ENCODE measurements at places on chromosomes 4 and X. TPM values are rescaled to one million over a fixed set of nuclear protein-coding genes. Genes with fewer than 3 reads are reported as not detected.

UGT2B17 gene
- total RNA-seq: not detected

- no peaks in the 10 kb centered on the region for H3K27me3 ChIP-seq
- no peaks in the 10 kb centered on the region for H3K4me1 ChIP-seq
- no peak for DNase-seq
Measured at GRCh38 chr4:92599044-92599443, 295.3 kb downstream of the GRID2 start.

DNA sequence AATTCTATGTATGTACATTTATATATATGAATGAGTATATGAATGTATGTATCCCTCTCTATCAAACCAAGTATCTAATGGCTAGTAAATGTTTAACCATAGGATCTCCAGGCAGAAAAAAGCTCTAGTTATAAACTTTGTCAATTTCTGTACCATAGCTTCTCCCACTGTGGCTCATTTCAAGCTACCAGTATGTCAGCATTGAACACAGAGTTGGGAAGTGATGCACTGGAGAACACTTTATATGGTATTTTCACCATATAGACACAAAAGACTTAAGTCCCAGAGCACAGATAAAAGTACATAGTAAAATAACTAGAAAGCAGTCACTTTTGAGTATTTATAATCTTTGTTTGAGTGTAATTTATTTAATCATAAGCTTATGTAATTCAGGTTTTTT lies 53.9 kb upstream of the ATP8A1 start:
- no peak overlapping the region for H3K4me3 ChIP-seq
- no peaks in the 10 kb centered on the region for H3K4me1 ChIP-seq
- DNase-seq: no peak
- H3K27ac ChIP-seq: no peak overlapping the region
- no peaks in the 10 kb centered on the region for H3K27me3 ChIP-seq

GRCh38 chr4:47705326-47705981 lies 132.4 kb downstream of the CORIN start:
- H3K27ac ChIP-seq: no peak overlapping the region
- no peak for DNase-seq
- H3K4me1 ChIP-seq: no peaks in the 10 kb centered on the region
- no peak overlapping the region for H3K4me3 ChIP-seq

DNA sequence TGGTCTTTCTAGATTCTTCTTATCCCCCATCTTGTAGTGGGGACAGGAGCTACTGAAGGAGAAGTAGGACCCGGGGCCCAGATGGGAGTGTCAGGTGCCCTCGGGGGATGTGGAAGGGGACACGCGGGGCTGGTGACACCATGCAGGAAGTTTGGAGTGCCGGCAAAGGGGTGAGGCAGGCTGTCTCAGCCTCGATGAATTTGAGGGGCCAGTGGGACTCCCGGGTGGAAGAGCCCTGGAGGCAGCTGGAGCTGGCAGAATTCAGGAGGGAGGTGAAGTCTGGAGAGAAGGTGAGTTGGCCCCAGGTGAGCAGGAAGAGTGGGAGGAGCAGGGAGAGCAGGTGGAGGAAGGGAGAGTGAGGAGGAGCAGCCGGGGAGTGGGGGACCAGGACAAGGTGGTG lies 101.7 kb downstream of the CPZ start:
- DNase-seq: no peak
- H3K4me3 ChIP-seq: no peak overlapping the region
- no peaks in the 10 kb centered on the region for H3K36me3 ChIP-seq
- no peaks in the 10 kb centered on the region for H3K4me1 ChIP-seq
- H3K27me3 ChIP-seq: no peaks in the 10 kb centered on the region

GRCh38 chr4:147620315-147620714 lies 3.1 kb downstream of the TMEM184C start:
- no peaks in the 10 kb centered on the region for H3K27me3 ChIP-seq
- peaks cover 47% of the 10 kb centered on the region for H3K36me3 ChIP-seq
- no peak overlapping the region for H3K4me3 ChIP-seq
- no peak overlapping the region for H3K27ac ChIP-seq
- peaks cover 27% of the 10 kb centered on the region for H3K4me1 ChIP-seq
- no peak for DNase-seq

GRCh38 chrX:122910697-122911096 lies 273.4 kb upstream of the GRIA3 start:
- no peak overlapping the region for H3K27ac ChIP-seq
- no peak for DNase-seq
- no peaks in the 10 kb centered on the region for H3K27me3 ChIP-seq
- H3K36me3 ChIP-seq: no peaks in the 10 kb centered on the region

SRD5A3 gene
- 4.0 TPM for total RNA-seq

DNA sequence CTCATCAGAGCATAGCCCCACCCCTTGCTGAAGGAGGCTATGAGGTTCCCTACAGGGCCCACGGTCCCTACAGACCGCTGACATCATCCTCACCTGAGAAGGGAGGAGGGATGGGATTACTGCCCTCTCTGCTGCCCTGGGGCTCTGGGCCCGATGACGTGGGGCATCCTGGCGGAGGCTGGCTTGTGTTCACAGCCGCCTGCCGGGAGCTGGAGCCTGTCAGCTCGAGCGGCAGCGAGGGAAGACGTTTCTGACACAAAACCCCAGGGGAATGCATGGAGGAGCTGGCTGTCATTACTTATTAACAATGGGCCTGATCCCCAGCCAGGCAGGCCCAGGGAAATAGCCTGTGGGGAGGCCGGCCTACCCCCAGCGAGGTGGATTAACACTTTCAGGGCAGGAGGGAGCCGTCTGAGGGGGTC lies 106.6 kb upstream of the ATP6AP2 start:
- no peak for DNase-seq
- H3K27me3 ChIP-seq: no peaks in the 10 kb centered on the region
- H3K4me1 ChIP-seq: no peaks in the 10 kb centered on the region
- no peak overlapping the region for H3K27ac ChIP-seq

DNA sequence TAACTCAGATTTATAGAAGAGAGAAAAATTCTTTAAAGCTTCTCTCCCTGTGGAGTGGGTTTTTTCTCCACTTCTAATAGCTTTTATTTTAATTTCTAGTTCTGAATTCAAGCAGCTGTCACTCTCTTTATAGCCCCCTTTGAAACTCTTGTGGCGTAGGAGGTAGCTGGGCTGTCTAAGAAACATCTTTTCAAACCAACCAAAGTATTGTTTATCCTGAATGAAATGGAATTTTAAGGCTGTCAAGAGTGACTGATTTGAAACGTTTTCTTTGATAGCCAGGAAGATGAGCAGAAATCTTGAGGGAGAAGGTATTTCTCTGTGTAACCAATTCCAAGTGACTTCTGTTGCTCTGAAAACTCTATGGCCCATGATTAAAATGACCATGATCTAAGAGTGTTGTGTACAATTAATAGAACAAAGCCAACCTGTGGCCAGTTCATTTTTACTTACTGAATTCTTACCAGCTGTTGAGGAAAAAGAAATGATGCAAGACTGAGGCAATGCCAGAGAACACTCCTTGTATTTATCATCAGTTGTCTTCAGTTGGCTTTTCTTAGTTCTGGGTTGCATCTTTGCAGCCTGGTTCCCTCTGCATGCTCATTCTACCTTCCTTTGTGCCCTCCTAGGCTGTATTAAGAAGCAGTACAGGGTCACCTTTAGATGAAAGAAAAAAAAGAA lies 298.4 kb downstream of the ARHGAP10 start:
- no peak overlapping the region for H3K4me3 ChIP-seq
- no peaks in the 10 kb centered on the region for H3K36me3 ChIP-seq
- no peak for DNase-seq
- peak overlapping the region; percentile 50 for H3K27ac ChIP-seq

- peak; percentile 46 for DNase-seq
- no peak overlapping the region for H3K27ac ChIP-seq
- H3K27me3 ChIP-seq: no peaks in the 10 kb centered on the region
Measured at GRCh38 chr4:174474457-174475075, 47.7 kb downstream of the HPGD start.

DNA sequence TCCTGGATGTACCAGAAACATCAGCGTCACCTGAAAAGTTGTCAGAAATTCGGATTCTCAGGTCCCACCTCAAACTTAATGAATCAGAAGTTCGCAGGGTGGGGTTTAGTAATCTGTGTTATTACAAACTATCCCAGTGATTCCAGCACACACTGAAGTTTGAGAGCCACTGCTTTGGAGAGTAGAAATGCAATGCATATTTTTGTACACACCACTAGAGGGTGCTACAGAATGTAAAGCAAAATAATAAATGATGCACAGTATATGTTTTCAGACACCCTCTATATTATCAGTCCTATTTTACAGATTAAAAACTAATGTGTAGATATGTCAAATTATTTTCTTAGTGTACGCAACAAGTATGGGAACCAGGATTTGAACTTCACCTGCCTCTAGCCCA lies 2.4 kb upstream of the MORF4L2 start:
- DNase-seq: no peak
- no peak overlapping the region for H3K27ac ChIP-seq
- H3K4me1 ChIP-seq: peaks cover 5% of the 10 kb centered on the region

DNA sequence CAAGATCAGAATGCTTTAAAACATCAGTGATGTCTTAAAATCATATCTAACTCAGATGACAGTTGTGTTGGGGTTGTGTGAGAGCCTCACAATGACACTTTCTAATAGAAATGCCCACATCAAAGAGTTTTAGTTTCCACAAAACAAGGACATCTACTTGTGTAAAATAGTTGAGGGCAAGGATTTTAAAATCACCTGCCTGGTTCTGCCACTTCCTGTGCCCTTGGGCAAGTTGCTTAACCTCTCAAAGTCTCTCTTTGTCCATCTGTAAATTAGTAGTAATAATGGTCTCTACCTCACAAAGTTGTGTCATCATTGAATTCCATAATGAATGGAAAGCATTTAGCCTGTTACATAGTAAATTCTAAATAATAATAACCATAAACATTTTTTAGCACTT lies 41.9 kb upstream of the RELL1 start:
- no peaks in the 10 kb centered on the region for H3K36me3 ChIP-seq
- no peak overlapping the region for H3K27ac ChIP-seq
- H3K27me3 ChIP-seq: no peaks in the 10 kb centered on the region

- H3K27me3 ChIP-seq: no peaks in the 10 kb centered on the region
- H3K36me3 ChIP-seq: peaks cover 30% of the 10 kb centered on the region
- peak overlapping the region; percentile 30 for H3K27ac ChIP-seq
- H3K4me1 ChIP-seq: peaks cover 31% of the 10 kb centered on the region
- H3K4me3 ChIP-seq: no peak overlapping the region
Measured at GRCh38 chr4:1723131-1723801, 1.9 kb downstream of the TACC3 start.

XK gene
- 3.8 TPM for total RNA-seq

- DNase-seq: peak; percentile 57
- H3K4me3 ChIP-seq: peak overlapping the region; percentile 73
- no peaks in the 10 kb centered on the region for H3K36me3 ChIP-seq
Measured at GRCh38 chrX:12975991-12976558, 1.2 kb downstream of the TMSB4X start.

GRCh38 chr4:150591904-150592303 lies 10.0 kb downstream of the MAB21L2 start:
- no peak overlapping the region for H3K27ac ChIP-seq
- H3K36me3 ChIP-seq: peaks cover 3% of the 10 kb centered on the region
- no peak for DNase-seq
- H3K4me3 ChIP-seq: no peak overlapping the region
- H3K27me3 ChIP-seq: no peaks in the 10 kb centered on the region

- H3K27ac ChIP-seq: no peak overlapping the region
- no peaks in the 10 kb centered on the region for H3K36me3 ChIP-seq
- no peaks in the 10 kb centered on the region for H3K4me1 ChIP-seq
- no peaks in the 10 kb centered on the region for H3K27me3 ChIP-seq
Measured at GRCh38 chrX:106246511-106246910, 78.4 kb downstream of the PWWP3B start.

DNA sequence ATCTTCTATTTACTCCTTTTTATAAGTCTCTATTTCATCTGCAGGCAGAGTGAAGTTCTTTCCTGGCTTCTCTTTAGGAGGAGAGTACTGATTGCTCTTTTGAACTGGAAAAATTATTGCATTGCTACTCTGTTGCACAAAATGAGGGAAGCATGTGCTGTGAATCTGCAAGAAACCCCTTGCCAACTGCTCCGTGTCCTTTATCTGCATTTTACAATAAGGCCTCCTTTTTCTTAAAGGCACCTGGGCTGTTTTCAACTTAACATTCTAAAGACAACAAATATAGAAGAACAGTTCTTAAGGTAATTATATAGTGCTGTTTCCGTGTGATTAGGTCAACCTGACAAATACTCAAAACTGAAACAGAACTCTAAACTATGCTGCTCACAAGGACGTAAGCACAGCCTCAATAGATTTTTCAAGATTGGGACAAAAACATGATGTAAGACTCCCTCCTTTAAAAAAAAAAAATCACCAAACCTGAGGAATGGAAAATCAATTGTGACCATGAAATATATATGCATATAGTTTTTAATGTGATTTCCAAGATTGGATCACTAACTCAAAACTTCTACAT lies 716.6 kb upstream of the INTU start:
- H3K27ac ChIP-seq: no peak overlapping the region
- no peak overlapping the region for H3K4me3 ChIP-seq
- DNase-seq: no peak
- no peaks in the 10 kb centered on the region for H3K36me3 ChIP-seq
- no peaks in the 10 kb centered on the region for H3K27me3 ChIP-seq

- no peak for DNase-seq
- H3K4me3 ChIP-seq: no peak overlapping the region
- H3K27me3 ChIP-seq: peaks cover 3% of the 10 kb centered on the region
- H3K27ac ChIP-seq: no peak overlapping the region
- H3K36me3 ChIP-seq: no peaks in the 10 kb centered on the region
Measured at GRCh38 chr4:20938204-20938603, 237.9 kb downstream of the PACRGL start.

All from psoas muscle (tissue), 8 donors.